Stimulated activated naive CD8-positive, alpha-beta T cell treated with anti-CD3 and anti-CD28 coated beads, Interleukin-15, amount 100 ng/mL, for 72 hours (primary cell): ENCODE measurements at places on chromosomes 3 and 15.
A peak's percentile ranks its signal among the peaks of the same experiment; 100 is the strongest.

DNA sequence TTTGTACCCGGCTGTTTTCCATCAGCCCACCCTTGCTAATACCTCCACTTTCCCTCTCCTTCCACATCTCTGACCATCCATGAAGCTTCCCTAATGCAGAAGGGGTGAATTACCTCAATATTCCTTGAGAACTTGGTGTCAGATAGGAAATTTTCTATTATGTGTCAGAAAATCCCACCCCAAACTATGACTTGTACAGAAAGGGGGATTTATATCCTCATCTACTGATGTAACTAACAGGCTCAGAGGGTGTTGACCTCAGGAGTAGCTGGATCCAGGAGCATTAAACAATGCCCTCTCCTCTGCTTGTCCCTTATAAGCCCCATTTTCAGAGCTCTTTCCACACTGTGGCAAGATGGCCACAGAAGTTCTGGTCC is 242.8 kb upstream of the TLE3 start:
- DNase-seq: no peak

GRCh38 chr3:46412786-46413298 is 5.8 kb downstream of the CCRL2 start:
- DNase-seq: no peak

- DNase-seq: no peak
Observed at GRCh38 chr3:157063926-157064325, 96.0 kb downstream of the CCNL1 start.

- no peak for DNase-seq
Observed at GRCh38 chr3:150631515-150632221, 28.5 kb downstream of the SELENOT start.

GRCh38 chr15:66943456-66944095 is 121.8 kb upstream of the SMAD3 start:
- no peak for DNase-seq

GRCh38 chr3:93979850-93980676 is at the start of gene ARL13B:
Gene ARL13B, plus strand, starts transcription at chr3:93980155. Its CDS starts 269 bp downstream, at chr3:93980424.
- peak; percentile 95 for DNase-seq

DNA sequence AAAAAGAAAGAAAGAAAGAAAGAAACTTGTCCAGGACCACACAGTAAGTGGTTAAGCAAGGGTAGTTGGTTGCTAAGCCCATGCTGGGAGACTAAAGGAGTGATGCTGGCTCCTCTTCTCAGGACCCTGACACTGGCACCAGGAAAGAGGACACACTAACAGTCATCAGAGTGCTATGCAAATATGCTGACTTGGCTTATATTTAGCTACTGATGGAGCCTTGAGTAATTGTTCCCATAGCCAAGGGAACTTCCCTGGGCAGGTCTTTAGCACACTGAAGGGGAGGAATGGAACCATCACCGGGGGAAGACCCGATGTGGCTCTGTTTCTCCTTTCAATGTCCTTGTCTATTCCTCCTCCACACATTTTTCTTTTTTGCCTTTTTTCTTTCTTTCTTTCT is 6.2 kb downstream of the TMEM40 start:
- DNase-seq: no peak
